Thoracic aorta (tissue), 2 donors: ENCODE measurements at places on chromosomes 1 and 21. TPM values are rescaled to one million over a fixed set of nuclear protein-coding genes. Genes with fewer than 3 reads are reported as not detected.

Gene EDARADD
- not detected for total RNA-seq

Gene TUFT1
- 4.9 TPM for total RNA-seq

Gene LCE2A
- total RNA-seq, result not detected

Gene FAM3B
- 1.5 TPM for total RNA-seq

Gene LCE1D
- not detected for total RNA-seq

Gene DMBX1
- total RNA-seq, result not detected

Gene AHCYL1
- 37.4 TPM for total RNA-seq

Gene PTPRU
- total RNA-seq, result 47.8 TPM

Gene MTARC2
- 32.1 TPM for total RNA-seq

Gene MCOLN3
- total RNA-seq, result 3.2 TPM

Gene CBR1
- total RNA-seq, result 174 TPM

DNA sequence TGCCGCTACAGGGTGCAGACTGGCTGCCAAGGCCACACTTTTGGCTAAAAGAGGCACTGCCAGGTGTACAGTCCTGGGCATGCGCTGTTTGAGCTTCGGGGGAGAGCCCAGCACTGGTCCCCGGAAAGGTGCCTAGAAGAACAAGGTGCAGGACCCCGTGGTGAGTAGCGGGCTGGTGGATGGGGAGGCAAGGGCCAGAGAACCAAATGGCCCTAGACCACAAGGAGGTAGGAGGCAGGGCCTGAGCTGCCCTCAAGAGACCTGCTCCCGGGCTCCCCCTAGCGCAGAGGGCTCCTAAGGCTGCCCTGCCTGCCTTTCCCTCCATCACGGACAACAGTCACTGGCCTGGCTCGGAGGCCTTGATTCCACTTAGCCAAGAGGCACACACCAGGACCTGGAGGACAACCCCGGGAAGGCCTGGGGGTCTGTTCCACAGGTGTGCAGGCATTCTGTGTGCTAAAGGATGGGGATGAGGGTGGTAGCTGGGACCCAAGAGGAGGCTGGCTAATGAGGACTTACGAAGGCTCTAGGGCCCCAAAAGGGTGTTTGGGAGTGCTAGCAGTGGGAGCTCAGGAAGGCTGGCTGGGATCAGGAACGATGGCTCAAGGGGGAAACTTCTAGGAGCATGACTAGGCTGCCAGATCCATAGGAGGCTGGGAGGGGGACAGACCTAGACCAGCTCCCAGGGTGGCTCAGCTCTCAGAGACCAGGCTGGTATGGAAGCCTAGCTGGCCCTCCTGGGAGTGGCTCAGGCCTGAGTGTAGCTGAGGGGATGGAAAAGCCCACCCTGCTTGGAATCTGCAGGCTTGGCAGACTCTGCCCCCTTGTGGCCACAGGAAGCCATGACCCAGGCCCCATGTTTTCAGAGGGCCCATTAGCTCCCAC is 742 bp downstream of the ARTN start:
- peak overlapping the region; percentile 73 for H3K4me3 ChIP-seq
- DNase-seq, result no peak
- peaks cover 20% of the 10 kb centered on the region for H3K4me1 ChIP-seq
- no peaks in the 10 kb centered on the region for H3K36me3 ChIP-seq

DNA sequence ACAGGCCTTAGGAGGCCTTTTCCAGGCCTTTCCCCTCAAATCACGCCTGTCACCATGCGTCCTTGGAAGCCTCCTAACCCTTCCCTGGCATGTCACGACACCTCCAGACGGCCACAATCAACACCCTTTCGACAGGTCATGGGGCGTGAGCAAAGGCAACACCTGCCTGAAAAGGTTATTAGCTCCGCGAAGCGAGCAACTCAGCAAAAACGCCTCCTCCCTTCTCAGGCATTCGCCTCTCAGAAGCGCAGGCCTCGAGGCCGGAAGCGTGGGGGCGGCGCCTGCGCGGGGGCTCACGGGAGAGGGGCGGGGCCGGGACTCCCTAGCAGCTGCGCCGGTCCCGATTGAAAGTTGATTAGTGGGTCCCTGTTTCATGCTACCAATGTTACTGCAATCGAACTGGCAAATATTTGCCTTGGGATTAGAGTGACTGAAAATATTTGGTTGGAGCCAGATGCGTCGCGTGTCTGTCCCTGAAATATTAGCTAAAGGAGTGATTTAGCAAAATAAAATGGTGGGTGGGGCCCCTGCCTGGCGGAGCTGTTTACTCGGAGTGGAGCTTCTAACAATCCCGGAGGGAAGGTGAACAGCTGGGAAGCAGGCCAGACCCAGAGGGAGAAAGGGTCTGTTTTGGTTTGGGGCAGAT is 44.9 kb downstream of the GFI1 start:
- H3K4me1 ChIP-seq, result no peaks in the 10 kb centered on the region
- H3K36me3 ChIP-seq, result no peaks in the 10 kb centered on the region
- no peak overlapping the region for H3K27ac ChIP-seq
- H3K4me3 ChIP-seq, result no peak overlapping the region
- no peak for DNase-seq

GRCh38 chr1:114561333-114561732 is 20.1 kb downstream of the BCAS2 start:
- no peaks in the 10 kb centered on the region for H3K4me1 ChIP-seq
- H3K27me3 ChIP-seq, result no peaks in the 10 kb centered on the region

DNA sequence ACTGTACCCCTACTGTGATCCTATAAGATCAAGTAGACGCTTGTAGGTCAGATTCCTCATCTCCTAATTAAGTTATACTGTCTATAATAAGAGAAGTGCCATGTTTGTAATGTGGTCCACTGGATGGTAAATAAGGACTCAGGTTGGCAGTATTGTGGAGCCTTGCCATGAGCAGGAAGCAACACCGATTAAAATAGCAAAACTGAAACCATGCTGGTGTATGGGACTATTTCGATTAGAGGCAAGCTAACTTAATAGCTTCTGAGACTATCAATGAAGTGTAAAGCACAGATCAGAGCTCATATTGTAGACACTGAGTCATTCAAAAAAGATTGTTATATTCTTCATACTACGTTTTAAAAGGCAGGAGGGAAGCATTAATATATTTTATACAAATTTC is 348.8 kb downstream of the HHAT start:
- no peaks in the 10 kb centered on the region for H3K36me3 ChIP-seq
- H3K4me1 ChIP-seq, result no peaks in the 10 kb centered on the region
- no peak overlapping the region for H3K27ac ChIP-seq
- DNase-seq, result no peak
- H3K4me3 ChIP-seq, result no peak overlapping the region

DNA sequence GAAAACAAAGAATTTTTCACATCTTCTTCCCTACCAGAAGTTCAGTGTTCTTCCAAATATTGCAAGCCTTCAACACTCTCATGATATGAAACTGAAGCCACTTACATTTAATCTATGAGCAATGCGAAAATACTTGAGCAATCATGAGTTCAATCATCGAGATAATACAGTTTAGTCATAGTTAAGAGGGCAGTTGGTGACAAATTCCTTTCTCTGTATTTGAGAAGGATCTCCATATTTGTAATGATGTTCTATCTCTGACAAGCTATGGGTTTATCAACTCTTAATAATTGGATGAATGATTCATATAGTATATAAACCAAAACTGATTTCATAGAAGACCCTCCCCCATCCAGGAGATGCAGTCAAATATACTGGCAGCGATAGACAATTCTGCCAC is 29.7 kb upstream of the PYHIN1 start:
- no peaks in the 10 kb centered on the region for H3K36me3 ChIP-seq
- DNase-seq, result no peak
- no peak overlapping the region for H3K4me3 ChIP-seq

- peaks cover 40% of the 10 kb centered on the region for H3K4me1 ChIP-seq
- no peaks in the 10 kb centered on the region for H3K36me3 ChIP-seq
- no peaks in the 10 kb centered on the region for H3K27me3 ChIP-seq
- H3K4me3 ChIP-seq, result peak overlapping the region; percentile 86
- peak overlapping the region; percentile 81 for H3K27ac ChIP-seq
These were observed 687 bp upstream of the SEMA6C start for GRCh38 chr1:151147132-151147503.

GRCh38 chr1:82517586-82517985 is 716.9 kb downstream of the ADGRL2 start:
- H3K27ac ChIP-seq, result no peak overlapping the region
- no peaks in the 10 kb centered on the region for H3K4me1 ChIP-seq

DNA sequence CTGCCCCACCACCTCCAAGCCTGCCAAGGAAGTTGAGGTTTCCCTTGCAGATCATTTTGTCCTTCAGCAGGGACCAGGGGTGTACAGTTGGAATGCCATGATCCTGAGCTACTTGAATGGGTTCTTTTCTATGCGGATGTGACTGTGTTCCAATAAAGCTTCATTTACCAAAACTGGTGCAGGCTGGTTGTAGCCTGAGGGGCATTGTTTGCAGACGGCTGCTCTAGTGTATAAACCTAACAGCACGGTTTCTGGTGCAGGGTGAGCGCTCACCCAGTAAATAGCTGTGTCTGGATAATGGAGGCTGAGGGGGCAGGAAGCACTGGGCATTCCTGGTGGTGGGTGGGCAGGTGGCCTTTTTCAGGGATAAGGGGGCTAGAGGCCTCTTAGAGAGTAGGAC is 72.7 kb upstream of the ACTL8 start:
- no peak for DNase-seq
- H3K27ac ChIP-seq, result no peak overlapping the region
- peaks cover 35% of the 10 kb centered on the region for H3K36me3 ChIP-seq

DNA sequence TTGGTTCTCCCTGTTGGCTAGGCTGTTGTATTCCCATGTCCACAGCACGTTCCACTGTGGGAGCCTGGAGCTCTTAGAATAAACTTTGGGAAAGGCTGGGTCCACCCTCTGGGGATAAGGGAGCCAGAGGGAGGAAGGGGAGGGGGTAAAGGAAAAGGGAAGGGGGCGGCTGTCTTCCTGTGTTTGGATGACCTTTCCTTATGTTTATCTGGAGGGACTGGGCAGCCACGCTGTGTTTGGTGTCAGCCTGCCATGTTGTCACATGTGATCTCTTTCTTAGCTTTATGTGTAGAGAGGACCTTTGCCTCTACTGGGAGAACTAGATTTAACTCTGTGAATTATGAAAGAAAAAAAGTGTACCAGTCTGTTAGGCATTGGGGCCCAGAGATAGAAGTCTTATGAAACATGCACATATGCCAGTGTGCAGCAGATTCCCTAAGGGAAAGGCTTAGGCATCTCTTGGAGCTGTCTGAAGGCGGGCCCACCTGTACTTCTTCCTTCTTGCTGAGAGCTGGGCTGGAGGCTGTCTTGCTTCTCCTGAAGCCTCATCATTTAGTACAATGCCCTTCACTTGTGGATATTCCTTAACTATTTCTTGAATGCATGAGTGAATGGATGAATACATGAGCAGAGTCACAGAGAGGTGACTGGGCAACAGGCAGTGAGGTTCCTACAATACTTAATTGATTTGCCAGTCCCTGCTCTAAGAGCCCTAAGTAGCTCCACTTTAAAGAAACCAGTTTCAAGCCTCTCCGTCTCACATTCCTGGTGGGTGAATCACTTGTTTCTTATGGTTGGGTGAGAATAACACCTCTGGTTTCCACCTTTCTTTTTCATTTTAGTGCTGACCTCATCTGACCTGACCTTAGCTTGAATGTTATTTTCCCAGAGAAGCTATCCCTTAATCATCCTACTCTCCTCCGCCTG is 62.5 kb upstream of the ARHGAP29 start:
- no peaks in the 10 kb centered on the region for H3K27me3 ChIP-seq
- peak overlapping the region; percentile 15 for H3K27ac ChIP-seq
- no peaks in the 10 kb centered on the region for H3K36me3 ChIP-seq
- H3K4me3 ChIP-seq, result no peak overlapping the region

- H3K36me3 ChIP-seq, result no peaks in the 10 kb centered on the region
- H3K4me3 ChIP-seq, result no peak overlapping the region
- no peak for DNase-seq
- no peak overlapping the region for H3K27ac ChIP-seq
These were observed 85.2 kb downstream of the TRIM11 start for GRCh38 chr1:228321435-228321834.

DNA sequence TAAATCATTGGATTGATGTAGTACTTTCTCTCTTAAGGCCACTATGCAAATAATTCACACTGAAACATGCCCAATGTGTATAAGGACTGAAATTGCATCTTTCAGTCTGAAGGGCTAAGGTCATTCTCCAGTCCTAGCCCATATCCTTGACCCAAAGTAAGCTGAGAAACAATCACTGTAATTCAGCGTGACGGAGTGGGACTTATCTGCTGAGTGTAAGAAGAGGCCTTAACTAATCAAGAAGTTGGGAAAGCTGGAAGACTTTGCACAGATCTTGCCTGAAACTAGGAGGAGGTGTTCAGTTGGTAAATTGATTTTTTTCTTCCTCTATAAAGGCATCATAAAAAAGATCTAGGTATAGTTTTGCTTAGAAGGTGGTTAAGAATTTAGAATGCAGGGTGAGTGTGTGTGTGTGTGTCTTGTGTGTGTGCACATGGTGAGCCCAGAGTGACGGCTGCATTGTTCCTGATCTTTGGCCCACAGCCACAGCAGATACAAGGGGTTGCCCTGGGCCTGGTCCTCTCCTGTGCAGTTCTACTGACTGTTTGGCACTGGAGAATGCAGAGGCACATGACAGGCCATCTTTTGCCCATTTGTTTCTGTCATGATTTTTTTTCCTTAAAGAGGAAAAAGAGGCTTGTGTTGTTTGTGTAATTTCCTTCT is 13.3 kb upstream of the PPP2R5A start:
- H3K27me3 ChIP-seq, result no peaks in the 10 kb centered on the region
- DNase-seq, result no peak
- no peak overlapping the region for H3K4me3 ChIP-seq
- no peaks in the 10 kb centered on the region for H3K4me1 ChIP-seq
- H3K36me3 ChIP-seq, result no peaks in the 10 kb centered on the region

DNA sequence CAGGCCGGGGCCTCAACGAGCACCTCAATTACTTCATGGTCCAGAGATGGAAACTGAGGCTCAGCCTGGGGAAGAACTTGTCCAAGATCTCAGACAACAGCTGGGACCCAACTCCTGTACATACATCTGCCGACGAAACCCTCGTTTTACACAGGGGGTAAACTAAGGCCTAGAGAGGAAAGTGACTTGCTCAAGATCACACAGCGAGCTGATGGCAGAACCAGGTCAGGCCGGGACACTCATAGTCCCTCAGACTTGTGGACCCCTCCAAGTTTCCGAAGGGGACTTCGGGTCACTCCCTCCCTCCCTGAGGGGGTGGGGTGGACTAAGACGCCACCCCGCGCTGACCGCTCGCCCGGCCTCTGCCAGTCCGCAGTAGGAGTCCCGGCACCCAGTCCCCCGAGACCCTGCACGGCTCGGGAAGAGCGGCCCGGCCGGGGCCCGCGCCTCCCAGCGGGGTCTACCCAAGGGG is 430 bp downstream of the WASF2 start:
- no peaks in the 10 kb centered on the region for H3K36me3 ChIP-seq
- H3K27ac ChIP-seq, result peak overlapping the region; percentile 98
- H3K4me3 ChIP-seq, result peak overlapping the region; percentile 99
- H3K4me1 ChIP-seq, result peaks cover 30% of the 10 kb centered on the region
